ENCODE measurements at places on chromosomes 11 and 22. TPM values are rescaled to one million over a fixed set of nuclear protein-coding genes. Genes with fewer than 3 reads are reported as not detected.
A peak's percentile ranks its signal among the peaks of the same experiment; 100 is the strongest.

The RAB39A gene
- not detected for total RNA-seq

The SLC22A6 gene
- total RNA-seq, result not detected

The PKP3 gene
- 177 TPM for total RNA-seq

The KRTAP5-10 gene
- total RNA-seq, result not detected

DNA sequence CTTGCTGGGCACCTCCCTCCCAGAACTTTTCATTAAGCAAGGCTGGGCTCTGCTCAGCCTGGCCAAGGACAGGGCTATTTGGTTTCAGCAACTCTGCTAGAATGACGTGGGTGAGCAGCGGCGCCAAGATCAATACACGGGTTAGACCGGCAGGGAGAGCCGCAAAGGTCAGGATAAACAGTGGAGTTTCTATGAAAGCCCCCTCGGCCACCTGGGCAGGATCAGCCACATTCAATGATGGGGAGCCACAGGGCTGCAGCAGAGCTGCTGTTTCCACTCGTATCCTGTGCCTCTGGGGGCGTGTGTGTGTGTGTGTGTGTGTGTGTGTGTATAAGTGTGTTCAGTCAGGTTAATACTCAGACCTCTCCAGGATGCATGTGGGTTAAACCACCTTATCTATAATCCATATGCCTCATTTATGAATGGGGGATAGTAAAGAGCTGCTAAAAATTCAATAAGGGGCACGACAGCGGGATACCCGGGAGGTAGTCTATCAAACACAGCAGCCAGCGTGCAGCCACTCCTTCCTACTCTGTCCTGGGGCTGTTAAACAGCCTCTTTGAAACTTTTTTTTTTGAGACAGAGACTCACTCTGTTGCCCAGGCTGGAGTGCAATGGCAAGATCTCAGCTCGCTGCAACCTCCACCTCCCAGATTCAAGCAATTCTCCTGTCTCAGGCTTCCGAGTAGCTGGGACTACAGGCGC is 34.8 kb downstream of the MYH9 start:
- peak overlapping the region; percentile 83 for H3K27ac ChIP-seq
- H3K4me1 ChIP-seq, result peaks cover 64% of the 10 kb centered on the region
- peaks cover 34% of the 10 kb centered on the region for H3K36me3 ChIP-seq
- DNase-seq, result peak; percentile 83

GRCh38 chr11:119093942-119094815 is 7.5 kb downstream of the DPAGT1 start:
- H3K4me3 ChIP-seq, result peak overlapping the region; percentile 89
- H3K36me3 ChIP-seq, result peaks cover 44% of the 10 kb centered on the region
- H3K4me1 ChIP-seq, result peaks cover 21% of the 10 kb centered on the region
- no peaks in the 10 kb centered on the region for H3K27me3 ChIP-seq
- peak overlapping the region; percentile 89 for H3K27ac ChIP-seq

DNA sequence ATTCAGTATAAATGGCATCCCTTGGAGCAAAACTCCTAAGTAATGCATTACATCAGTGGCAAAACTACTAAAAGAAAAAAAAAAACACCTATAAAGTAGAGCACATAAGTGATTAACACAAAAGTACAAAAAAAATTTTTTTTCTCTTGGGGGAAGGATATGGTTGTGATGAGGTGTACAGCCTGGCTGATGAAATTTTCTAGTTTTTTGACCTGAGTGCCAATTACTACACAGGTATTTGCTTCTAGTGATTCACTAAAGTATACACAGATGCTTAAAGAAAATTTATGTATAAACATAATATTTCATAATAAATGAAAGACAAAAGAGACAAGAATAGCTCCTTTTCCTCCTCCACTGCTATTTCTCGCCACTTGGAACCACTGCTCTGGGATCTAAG is 71.8 kb upstream of the APOA1 start:
- no peak overlapping the region for H3K27ac ChIP-seq
- peak; percentile 20 for DNase-seq
- no peaks in the 10 kb centered on the region for H3K27me3 ChIP-seq
- H3K4me3 ChIP-seq, result no peak overlapping the region

GRCh38 chr11:43927925-43928707 is 14.3 kb upstream of the C11orf96 start:
- no peak for DNase-seq
- H3K4me3 ChIP-seq, result no peak overlapping the region
- no peaks in the 10 kb centered on the region for H3K4me1 ChIP-seq

- H3K36me3 ChIP-seq, result no peaks in the 10 kb centered on the region
- H3K27ac ChIP-seq, result no peak overlapping the region
- H3K27me3 ChIP-seq, result no peaks in the 10 kb centered on the region
- peak; percentile 59 for DNase-seq
- H3K4me3 ChIP-seq, result no peak overlapping the region
Measured at GRCh38 chr11:1202776-1203504, 19.9 kb upstream of the MUC5B start.

All from MCF 10A (cell line).